ENCODE measurements at places on chromosomes 16 and 17. TPM values are rescaled to one million over a fixed set of nuclear protein-coding genes. Genes with fewer than 3 reads are reported as not detected.

Gene SLC5A11
- not detected for total RNA-seq

Gene ABCC11
- not detected for total RNA-seq

Gene PPM1E
- not detected for total RNA-seq

Gene KCNG4
- total RNA-seq = not detected

Gene KRT28
- total RNA-seq = not detected

Gene SLC4A1
- not detected for total RNA-seq

Gene FMNL1
- total RNA-seq = 4.1 TPM

Gene LYRM9
- total RNA-seq = 2.5 TPM

Gene CCDC144A
- 0.23 TPM for total RNA-seq

Gene KIF2B
- not detected for total RNA-seq

Gene FSCN2
- total RNA-seq = 1.6 TPM

Gene ZNF750
- total RNA-seq = not detected

Gene ANKRD40CL
- not detected for total RNA-seq

Gene CSH2
- not detected for total RNA-seq

Gene ASIC2
- 2.4 TPM for total RNA-seq

Gene NPW
- total RNA-seq = not detected

Gene GLIS2
- total RNA-seq = 7.4 TPM

Gene CD19
- 0.37 TPM for total RNA-seq

Gene RPGRIP1L
- 13.1 TPM for total RNA-seq

Gene NUFIP2
- total RNA-seq = 14.5 TPM

Gene CA5A
- not detected for total RNA-seq
